ENCODE measurements at places on chromosomes 4 and X. TPM values are rescaled to one million over a fixed set of nuclear protein-coding genes. Genes with fewer than 3 reads are reported as not detected.
A peak's percentile ranks its signal among the peaks of the same experiment; 100 is the strongest.

Gene WDFY3
- 91.4 TPM for total RNA-seq

Gene SMIM10
- total RNA-seq, result 3.3 TPM

Gene PABPC5
- total RNA-seq, result 5.9 TPM

Gene NUDT10
- 0.59 TPM for total RNA-seq

- peak overlapping the region; percentile 75 for H3K4me3 ChIP-seq
- DNase-seq, result no peak
- peaks cover 5% of the 10 kb centered on the region for H3K4me1 ChIP-seq
- no peaks in the 10 kb centered on the region for H3K27me3 ChIP-seq
- H3K36me3 ChIP-seq, result no peaks in the 10 kb centered on the region
- H3K27ac ChIP-seq, result peak overlapping the region; percentile 93
These were observed 38.2 kb downstream of the NLGN3 start for GRCh38 chrX:71182871-71183270.

Data from osteocyte (in vitro differentiated cells).